Skeletal muscle tissue (tissue), 5 donors: ENCODE measurements at places on chromosomes 3 and 15. TPM values are rescaled to one million over a fixed set of nuclear protein-coding genes. Genes with fewer than 3 reads are reported as not detected.

GOLGA8S gene
- not detected for total RNA-seq

SLC2A2 gene
- total RNA-seq, result not detected

CKMT1A gene
- total RNA-seq, result not detected

GOLGA6D gene
- total RNA-seq, result under 0.01 TPM

CCNB2 gene
- total RNA-seq, result 7.8 TPM

CLRN1 gene
- total RNA-seq, result not detected

CFAP91 gene
- total RNA-seq, result under 0.01 TPM

HHATL gene
- 23.0 TPM for total RNA-seq

APOD gene
- total RNA-seq, result 20.4 TPM

CELF6 gene
- total RNA-seq, result 1.0 TPM

CCR1 gene
- total RNA-seq, result 3.7 TPM

HRG gene
- total RNA-seq, result not detected

GOLGA6L7 gene
- not detected for total RNA-seq

DUOX1 gene
- total RNA-seq, result under 0.01 TPM

ILDR1 gene
- not detected for total RNA-seq

ERC2 gene
- 1.0 TPM for total RNA-seq

CHRNA7 gene
- total RNA-seq, result 0.52 TPM

SLC9C1 gene
- 1.0 TPM for total RNA-seq

PLSCR2 gene
- not detected for total RNA-seq

PAQR9 gene
- under 0.01 TPM for total RNA-seq

LMAN1L gene
- total RNA-seq, result not detected

ACP3 gene
- total RNA-seq, result 0.52 TPM

STRC gene
- under 0.01 TPM for total RNA-seq

MESP1 gene
- total RNA-seq, result 0.52 TPM

CTXND1 gene
- 0.52 TPM for total RNA-seq

SPESP1 gene
- 1.6 TPM for total RNA-seq

MYRIP gene
- total RNA-seq, result 1.0 TPM

CDHR4 gene
- total RNA-seq, result not detected
